ENCODE measurements at places on chromosomes 2 and 18.

DNA sequence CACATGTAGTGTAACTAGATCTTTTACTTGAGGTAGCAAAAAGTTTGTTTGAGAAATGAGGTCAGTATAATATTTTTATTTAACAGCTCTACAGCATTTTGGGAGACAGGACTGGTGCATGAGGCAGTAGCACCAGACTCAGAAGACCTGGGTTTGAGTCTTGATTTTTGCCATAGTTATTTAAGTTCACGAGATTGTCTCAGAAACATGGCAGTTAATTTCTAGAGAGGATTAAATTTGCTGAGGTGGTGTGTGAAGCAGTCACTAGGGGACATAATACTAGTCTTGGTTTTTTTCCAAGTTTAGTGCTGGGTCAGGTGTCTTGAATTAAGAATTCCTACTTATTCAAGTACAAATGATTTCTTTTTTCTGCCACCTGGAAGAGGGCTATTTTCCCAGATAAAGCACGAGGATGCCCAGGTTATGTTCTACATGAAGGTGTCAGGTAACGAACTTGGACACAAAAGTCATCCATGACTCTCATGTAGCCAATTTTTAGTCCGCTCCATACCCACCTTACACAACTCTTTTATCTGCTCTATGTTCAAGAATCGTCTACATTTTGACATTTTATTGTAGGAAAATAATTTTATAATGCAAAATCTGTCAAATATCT is 1.4 kb downstream of the MARCHF7 start:
- peak; percentile 30 for DNase-seq

- DNase-seq = no peak
Measured at GRCh38 chr2:135638825-135639224, 102.8 kb upstream of the UBXN4 start.

GRCh38 chr2:3173031-3173430 is 204.6 kb downstream of the EIPR1 start:
- DNase-seq = no peak

GRCh38 chr2:65488527-65488926 is 56.1 kb upstream of the SPRED2 start:
- DNase-seq = no peak

- no peak for DNase-seq
Measured at GRCh38 chr2:2456721-2457120, 125.6 kb upstream of the MYT1L start.

- no peak for DNase-seq
Measured at GRCh38 chr18:70382017-70382416, 93.2 kb downstream of the SOCS6 start.

DNA sequence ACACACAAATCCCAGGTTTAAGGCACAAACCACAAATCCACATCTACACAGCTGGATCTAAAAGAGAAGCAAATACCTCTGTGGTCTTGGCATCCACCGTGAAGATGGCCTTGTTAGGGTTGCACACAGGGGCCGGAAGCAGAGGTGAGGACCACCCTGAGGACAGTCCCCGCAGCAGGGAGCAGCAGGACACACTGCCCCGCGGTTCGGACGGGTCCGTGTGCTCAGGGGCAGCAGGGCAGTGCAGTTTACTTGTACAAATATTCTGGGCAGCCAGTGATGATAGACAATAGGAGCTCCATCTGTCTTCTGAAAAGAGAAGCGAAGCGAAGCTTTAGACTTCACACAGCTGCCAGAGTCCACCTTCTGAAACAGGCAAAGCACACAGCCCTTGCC is 8.8 kb downstream of the PASK start:
- no peak for DNase-seq

All from natural killer cell (primary cell).